ENCODE measurements at places on chromosomes 7 and 10.

DNA sequence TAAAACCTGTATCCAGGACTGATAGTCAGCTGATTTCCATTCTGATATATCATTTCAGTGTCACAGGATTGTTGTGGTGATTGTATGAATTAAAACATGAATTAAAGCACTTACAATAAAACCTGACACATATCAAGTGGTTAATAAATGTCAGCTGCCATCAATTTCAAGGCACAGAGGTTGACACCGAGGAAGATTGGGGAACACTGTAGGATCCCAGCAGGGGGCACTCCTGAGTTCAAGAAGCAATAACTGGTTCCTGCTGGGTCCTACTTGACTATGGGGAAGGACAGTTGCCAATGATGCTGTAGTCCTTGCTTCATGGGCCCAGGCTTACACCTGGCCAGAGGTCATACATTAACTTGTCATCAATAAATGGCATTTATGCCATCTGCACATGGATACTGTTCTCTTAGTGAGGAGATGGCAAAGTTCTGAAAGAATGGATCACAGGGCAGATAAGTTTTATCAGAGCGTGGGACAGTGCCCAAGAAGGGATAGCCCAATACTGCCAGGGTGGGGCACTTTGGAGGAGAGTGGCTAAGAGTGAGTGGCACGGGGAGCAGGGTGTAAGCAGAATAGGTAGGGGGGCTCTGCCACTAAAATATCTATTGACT, 24.1 kb downstream of the FZD1 start:
- DNase-seq, result no peak

- no peak for DNase-seq
Measured at GRCh38 chr7:105015390-105015965, 1.5 kb downstream of the KMT2E start.

DNA sequence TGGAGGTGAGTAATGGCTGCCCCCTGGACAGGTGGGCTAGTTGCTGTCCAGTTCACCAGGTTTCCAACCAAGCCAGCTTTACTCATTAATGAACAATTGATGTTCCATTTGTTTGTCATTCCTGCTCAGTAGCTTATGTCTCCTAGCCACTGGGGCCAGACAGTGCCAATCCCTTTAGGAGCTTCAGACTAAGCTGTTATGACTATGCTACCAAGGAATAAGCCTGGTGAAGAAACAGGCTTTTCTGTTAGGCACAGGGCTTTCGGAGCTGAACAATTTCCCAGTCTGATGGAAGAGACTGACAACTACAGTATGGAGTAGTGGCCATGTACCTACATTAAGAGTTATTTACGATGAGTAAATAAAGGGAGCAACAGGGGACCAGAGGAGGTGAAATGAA, 2.1 kb upstream of the FMC1 start:
- no peak for DNase-seq

- DNase-seq, result no peak
Measured at GRCh38 chr10:130357226-130357625, 221.0 kb downstream of the GLRX3 start.

DNA sequence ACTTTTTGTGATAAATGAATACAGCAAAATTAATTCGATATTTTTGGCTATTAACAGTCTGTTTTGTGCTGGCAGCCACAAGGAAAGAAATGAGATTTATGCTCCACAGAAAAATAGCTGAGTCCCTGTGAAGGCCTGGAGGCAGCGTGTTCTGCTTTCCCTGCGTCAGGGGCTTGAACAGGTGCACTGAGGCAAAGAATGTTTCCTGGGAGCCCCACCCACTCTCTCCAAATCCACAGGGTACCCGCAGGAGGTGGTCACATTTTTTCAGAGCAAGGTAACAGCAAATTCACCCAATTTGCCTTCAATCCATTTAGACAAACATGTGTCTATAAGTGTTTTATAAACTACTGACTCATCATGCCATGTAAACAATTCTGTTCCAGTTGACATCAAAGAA, 308.1 kb downstream of the TCERG1L start:
- DNase-seq, result no peak
